ENCODE measurements at places on chromosomes 2 and 18. TPM values are rescaled to one million over a fixed set of nuclear protein-coding genes. Genes with fewer than 3 reads are reported as not detected.

FBXO36 gene
- polyA plus RNA-seq = 6.7 TPM

IL37 gene
- polyA plus RNA-seq = not detected

IL36B gene
- not detected for polyA plus RNA-seq

DCC gene
- 10.1 TPM for polyA plus RNA-seq

NCKAP5 gene
- polyA plus RNA-seq = 6.2 TPM

CFAP53 gene
- polyA plus RNA-seq = 3.8 TPM

SKOR2 gene
- not detected for polyA plus RNA-seq

TANC1 gene
- 25.6 TPM for polyA plus RNA-seq

PAIP2B gene
- 17.9 TPM for polyA plus RNA-seq

TIGD1 gene
- polyA plus RNA-seq = 9.5 TPM

HOXD13 gene
- polyA plus RNA-seq = 0.22 TPM

CCDC178 gene
- polyA plus RNA-seq = 2.4 TPM

FBXO48 gene
- polyA plus RNA-seq = 1.4 TPM

ALKAL2 gene
- polyA plus RNA-seq = 4.6 TPM

FAM124B gene
- 2.1 TPM for polyA plus RNA-seq

ANO7 gene
- 0.85 TPM for polyA plus RNA-seq

GRCh38 chr18:25097057-25097456, 254.9 kb downstream of the ZNF521 start:
- no peak for DNase-seq

DNA sequence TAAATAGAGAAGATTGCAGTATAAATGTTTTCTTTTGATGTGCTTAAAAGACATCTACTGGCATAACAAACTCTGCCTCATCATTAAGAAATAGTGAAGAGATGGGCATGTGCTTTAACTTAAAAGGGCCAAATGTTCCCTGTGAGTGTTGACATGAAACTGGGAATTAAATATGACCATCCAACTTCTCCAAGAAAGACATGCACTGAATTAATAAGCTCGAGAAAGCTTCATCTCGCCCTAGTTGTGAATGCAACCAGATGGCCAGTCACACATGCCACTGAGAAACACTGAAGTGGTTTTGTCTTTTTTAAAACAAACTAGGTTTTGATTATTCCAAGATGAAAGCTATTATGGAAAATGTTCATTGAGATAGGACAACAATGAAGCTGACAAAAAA, 479.2 kb downstream of the RIT2 start:
- DNase-seq = no peak

GRCh38 chr2:217812170-217812569, 190.6 kb downstream of the TNS1 start:
- no peak for DNase-seq

GRCh38 chr2:229335877-229336346, 64.8 kb upstream of the PID1 start:
- no peak for DNase-seq

- no peak for DNase-seq
These were observed 59.3 kb downstream of the GRB14 start for GRCh38 chr2:164561991-164562390.

DNA sequence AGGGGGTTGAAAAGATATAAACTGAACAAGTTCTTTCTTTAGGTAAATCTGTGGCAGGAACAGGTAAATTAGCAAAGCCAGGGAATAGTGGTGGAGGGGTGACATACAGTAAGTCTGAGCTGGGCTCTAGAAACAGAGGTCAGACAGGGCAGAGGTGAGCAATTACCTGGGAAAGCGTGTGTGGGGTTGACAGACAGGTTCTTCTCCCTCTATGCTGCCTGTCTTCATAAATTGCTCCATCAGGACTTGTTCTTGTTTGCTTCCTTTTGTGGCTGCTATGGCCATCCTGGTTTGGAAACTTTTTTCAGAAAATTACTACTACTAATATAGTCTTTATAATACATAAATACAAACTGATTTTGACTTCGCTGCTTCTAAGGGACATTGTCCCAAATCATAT, 3.4 kb upstream of the ANKRD12 start:
- DNase-seq = no peak

DNA sequence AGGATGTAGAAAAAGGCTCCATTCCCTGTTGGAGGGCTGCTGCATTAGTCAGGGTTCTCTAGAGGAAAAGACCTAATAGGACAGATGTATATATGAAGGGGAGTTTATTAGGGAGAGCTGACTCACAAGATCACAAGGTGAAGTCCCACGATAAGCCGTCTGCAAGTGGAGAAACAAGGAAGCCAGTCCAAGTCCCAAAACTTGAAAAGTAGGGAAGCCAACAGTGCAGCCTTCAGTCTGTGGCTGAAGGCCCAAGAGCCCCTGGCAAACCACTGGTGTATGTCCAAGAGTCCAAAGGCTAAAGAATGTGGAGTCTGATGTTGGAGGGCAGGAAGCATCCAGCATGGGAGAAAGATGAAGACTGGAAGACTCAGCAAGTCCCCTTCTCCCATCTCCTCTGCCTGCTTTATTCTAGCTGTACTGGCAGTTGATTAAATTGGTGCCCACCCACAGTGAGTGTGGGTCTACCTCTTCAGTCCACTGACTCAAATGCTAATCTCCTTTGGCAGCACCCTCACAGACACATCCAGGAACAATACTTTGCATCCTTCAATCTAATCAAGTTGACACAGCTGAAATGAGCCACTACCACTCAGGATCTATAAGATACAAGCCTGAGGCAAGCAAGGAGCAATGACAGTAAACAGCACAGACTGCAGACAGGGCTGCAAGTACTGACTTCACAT, 30.0 kb upstream of the ATG16L1 start:
- DNase-seq = no peak

DNA sequence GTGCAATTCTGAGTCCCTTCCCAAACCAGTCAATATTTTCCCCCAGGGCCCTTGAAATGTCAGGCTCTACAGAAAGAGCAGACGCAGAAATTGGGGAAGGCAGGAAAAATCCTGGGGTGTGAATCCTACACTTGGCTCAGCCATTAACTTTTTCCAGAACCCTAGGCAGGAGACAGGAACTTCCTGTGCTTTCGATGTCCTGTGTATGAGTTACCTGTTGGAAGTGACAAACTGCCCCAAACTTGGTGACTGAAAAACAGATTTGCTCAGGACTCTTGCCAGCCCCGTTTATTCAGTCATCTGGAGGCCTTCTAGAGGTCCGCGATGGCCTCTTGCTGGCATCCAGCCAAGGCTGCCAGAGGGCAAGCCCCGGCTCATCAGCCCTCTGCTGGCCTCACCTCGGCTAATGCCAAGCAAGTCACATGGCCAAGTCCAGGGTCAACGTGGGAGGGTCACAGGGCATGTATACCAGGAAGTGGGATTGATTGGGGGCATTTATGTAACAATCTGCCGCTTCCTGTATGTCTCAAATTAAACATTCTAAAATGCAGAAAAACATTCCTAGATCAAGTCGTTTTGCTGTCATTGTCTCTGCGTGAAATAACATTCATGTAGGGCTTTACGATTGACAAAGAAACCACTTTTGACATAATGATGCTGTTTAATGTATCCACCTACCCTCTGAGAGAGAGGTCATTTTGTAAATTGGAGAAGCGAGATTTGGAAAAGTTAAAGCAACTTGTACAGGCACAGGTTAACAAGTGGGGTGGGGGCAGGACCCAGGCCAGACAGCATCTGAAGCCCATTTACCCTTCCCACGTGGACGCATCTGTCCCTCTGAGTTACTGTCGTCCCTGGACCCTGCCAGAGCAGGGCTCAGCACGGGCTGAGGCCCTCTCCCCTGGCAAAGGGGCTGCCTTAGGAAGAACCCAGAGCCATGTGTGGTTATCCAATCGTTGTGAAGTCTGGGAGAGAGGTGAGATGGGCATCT, 179.4 kb downstream of the INHBB start:
- DNase-seq = no peak

- DNase-seq = no peak
These were observed 63.4 kb downstream of the GYPC start for GRCh38 chr2:126719191-126719832.

GRCh38 chr2:149430743-149431736, 100.7 kb downstream of the LYPD6 start:
- DNase-seq = no peak

GRCh38 chr18:44424645-44425035, 256.0 kb upstream of the SETBP1 start:
- DNase-seq = no peak

GRCh38 chr2:32844253-32844652, 102.5 kb upstream of the LTBP1 start:
- no peak for DNase-seq

DNA sequence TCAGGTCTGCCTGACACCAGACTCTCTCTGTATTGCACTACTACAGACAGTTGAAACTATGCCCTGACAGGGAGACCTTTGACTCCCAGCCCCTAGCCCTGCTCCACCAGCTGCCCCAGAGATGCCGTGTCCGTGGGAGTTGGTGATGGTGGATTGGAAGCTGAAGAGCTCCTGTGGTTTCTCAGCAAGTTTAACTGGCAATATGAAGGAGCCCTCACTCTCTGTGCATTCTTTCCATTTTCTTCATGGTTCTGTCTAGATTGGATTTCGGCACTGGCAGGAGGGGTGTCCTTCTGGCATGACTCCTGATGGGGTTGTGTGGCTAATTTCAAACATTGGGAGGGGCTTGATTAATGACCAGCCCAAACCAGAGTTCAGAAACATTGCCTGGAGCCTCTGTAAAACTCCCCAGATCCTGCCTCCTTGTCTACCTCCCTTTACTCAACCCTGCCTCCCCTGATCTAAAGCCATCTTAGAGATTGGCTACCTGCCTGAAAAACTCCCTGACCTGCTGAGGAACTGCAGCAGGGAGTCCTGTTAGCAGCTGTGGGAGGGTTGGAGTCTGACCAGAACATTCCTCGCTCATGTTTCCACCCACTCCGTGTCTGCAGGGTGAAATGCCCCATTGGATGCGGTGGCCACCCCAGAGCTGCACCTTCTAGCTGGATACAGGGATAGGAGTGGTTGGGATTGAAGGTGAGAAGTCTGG, 206.9 kb upstream of the SPRED2 start:
- no peak for DNase-seq

- no peak for DNase-seq
These were observed 11.0 kb upstream of the DUSP2 start for GRCh38 chr2:96156011-96156820.

GRCh38 chr2:11281186-11281585, 63.2 kb downstream of the ROCK2 start:
- no peak for DNase-seq

DNA sequence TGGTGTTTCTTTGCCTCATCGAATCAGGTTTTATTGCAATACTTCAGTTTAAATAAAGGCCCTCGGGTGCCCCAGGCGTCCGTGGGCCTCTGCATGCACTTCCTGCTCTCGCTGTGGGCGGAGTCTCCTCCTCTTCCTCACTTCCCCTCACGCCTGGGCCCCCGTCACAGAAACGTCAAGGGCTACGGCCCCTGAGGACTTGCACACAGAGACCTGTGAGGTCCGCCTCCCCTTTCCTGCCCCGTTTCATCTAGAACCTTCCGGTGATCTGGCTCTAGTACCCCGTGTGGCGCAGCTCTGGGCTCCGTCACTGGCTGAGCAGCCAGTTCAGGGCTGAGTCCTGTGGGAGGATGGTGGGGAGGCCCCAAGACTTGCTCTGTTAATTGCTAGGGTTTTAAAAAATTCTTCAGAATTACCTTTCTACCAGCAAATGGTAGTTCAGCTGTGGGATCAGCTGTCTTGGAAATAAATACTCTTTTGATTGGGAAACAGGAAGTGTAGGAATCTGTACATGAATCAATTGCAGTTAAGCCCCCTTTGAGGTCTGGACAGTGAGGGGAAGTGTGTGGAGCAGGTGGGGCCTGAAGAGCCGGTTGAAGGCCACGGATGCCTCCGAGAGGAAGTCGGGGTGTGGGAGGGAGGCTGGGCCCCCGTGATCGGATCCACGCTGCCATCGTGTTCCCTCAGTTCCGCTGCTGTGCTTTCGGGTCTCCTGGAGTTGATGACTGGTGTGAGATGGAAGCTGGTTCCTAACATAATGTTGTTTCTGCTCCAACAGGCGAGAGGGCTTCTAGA, 10.2 kb downstream of the NFATC1 start:
- DNase-seq = no peak

DNA sequence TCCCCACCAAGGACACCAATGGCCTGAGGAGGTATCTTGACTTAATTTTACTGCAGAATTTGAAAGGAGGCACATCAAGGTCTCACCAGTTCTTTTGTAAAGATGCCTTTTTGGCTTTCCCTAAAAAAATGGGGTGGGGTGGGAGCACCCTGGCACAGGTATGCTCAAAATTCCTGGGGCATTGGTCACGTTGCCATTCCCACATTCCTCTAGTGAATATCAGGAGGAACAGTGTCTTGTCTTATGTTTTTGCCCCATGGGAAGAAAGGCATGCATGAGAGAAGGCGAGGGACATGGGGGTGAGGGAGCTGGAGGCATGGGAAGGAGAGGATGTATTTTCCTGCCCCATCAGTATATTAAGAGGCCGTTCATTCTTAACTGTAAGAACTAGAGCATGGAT, 275.3 kb downstream of the CMPK2 start:
- DNase-seq = no peak

GRCh38 chr2:70608373-70608772, 54.7 kb upstream of the TGFA start:
- DNase-seq = no peak

- no peak for DNase-seq
These were observed 551.7 kb downstream of the SLC4A3 start for GRCh38 chr2:220178991-220179695.

GRCh38 chr18:66497351-66497750, 106.5 kb downstream of the CDH19 start:
- DNase-seq = no peak

- DNase-seq = no peak
These were observed 33.3 kb downstream of the GPR39 start for GRCh38 chr2:132449868-132450267.

GRCh38 chr2:176385838-176386237, 116.6 kb downstream of the MTX2 start:
- no peak for DNase-seq

GRCh38 chr18:27114842-27115241, 70.3 kb downstream of the CHST9 start:
- DNase-seq = no peak

- no peak for DNase-seq
These were observed 72.3 kb upstream of the CCDC68 start for GRCh38 chr18:55031576-55031975.

DNA sequence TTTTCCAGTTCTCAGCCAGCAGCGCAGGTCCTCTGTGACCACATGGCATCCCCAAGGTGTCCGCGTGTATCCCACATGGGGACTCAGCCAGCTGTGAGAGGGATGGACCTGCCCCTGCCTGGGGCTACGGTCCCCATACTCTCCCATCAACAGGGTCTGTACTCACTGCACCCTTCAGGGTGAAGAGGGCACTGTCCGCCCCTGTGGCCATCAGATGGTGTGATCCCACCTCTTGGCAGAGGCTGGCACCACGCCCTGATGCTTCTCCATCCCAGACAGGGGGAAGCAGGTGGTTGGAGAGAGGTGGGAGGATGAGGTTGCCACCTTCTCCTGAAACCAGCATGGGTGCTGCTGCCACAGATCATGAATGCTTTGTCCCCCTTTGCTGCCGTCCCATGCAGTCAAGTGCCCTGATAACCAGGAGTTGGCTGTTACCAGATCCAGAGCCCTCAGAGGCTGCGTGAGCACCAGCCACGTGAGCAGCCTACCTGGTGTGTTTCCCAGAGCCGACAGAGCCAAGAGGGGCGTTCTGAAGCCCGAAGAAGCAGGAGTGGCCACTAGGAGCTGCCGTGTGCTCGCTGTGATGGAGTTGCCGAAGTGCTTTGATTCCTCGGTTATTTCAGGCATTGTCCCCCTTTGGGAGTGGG, 93.9 kb downstream of the SH3RF3 start:
- DNase-seq = no peak
